Amniotic stem cell (primary cell): ENCODE measurements at places on chromosomes 3 and 15.

DNA sequence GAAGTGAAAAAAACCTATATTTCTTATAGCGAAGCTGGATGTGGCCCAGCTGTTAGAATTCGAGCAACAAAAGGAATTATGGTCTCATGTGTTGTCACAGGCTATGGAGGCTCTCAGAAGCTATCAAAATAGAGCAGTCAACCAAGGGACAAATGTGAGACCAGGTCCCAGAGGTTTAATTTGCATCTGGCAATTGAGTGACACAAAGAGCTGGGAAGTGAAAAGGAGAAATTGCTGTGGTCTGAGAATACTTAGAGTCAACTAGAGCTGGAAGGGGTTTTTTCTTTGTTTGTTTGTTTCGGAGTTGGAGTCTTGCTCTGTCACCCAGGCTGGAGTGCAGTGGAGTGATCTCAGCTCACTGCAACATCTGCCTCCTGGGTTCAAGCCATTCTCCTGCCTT is 61.3 kb upstream of the SMAD3 start:
- DNase-seq = no peak

GRCh38 chr15:29635513-29636098 is 186.7 kb downstream of the TJP1 start:
- no peak for DNase-seq

DNA sequence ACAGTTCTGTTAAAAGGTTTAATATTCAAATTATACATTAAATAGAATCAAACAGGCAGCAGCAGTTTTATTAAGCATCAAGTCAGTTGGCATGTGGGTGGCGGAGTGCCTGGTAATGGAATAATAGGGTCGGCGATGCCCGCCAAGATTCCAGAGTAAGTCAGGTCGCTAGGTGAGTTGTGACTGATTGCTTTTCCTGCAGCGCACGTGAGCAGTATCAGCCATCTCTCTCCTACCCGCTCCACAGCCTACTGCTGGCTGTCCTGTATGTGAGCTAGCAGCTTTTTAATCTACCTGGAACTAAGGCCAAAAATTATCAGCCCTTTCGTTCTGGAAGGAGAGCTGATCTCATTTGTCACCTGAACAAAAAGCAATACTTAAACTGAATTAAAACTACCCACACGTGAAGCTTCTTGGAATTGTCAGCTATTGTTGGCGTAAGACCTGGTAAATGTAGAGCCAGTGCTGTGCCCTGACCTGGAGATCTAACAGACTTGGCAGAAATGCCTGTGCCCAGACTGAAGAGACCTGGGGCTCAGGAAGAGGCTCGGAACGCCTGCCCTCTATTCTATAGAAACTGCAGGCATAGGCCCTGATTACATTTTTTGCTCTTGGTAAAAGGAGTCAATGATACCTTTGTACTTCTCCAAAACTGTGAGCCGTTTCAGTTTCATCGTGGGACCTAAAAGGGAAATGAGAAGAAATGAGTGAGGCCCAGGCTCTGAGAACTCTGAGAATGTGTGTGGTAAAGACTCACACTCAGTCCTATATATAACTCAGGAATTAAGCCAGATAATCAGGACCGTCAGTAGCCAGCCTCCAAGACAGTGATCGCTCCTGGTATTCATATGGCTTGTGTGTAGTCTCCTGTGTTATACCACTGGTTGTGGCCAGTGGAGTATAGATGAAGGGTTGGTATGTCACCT is 21.9 kb downstream of the IDH3A start:
- no peak for DNase-seq

DNA sequence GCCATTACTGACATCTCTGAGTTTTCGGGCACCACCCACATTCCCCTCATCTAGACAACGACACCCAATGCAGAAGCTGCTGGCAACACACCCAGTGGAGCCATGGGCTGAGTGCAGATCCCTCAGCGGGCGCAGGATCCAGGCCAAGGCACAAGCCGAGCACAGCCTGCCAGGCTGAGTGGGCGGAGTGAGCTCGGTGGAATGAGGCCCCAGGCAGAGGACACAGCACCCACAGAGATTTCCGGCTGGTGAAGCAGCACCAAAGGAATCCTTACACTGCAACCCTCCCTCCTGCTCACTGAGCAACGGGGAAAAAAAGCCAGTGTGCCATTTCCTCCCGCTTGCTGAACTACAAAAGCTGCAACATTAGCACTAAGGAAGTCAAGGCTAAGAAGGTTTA is 34.3 kb downstream of the ZMAT3 start:
- peak; percentile 91 for DNase-seq

DNA sequence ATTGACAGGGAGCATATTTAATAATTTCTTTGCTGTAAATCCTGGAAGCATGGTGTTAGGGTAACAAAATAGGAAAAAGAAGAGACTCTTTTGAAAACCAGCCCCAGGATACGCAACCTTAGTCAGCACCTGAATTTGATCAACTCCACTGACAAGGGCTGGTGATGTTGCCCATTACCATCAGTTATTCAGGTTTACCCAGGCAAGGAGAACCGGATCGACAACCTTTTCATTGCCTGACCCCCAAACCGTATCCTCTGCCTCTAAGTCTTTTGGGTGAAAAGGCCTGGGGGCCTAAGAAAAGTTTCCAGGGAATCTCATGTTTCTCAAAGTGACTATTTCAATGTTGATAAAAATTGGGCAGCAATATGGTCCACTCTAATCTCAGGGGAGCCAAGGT is 313.3 kb downstream of the KBTBD8 start:
- no peak for DNase-seq

DNA sequence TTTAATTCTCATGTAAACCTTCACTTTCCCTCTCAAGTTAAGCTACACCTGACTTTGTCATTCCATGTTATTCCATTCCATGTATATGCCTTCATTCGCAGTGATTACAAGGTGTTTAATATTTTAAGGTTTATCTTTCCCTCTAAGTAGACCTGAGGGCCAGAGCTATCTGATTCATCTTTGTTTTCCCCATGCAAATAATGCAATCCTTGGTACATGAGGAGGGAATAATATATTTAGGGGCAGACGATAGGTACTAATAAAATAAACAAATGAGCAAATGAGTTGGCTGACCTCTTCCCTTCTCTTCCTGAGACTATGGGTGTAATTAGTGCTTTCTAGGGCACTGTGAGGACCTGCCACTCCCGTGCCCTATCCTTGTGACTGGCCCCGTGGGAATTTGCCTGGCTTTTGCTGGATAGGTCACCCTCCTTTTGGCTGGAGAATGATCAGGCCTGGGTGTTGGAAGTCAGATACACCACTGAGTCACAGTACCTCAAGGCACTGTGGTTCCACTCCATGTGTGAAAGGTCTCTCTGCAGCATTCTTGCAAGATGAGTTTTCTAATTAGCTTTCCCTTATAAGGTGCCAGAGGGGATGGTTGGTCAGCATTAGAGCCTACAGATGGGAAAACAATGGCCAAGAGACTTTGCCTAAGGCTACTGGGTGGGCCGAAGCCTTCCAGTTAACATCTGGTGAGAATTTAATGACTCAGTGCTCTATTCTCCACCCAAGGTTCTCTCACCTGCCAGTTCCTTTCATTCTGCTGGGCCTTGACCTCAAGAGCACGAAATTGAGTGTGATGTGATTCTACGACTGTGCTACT is 183.2 kb downstream of the P3H2 start:
- DNase-seq = peak; percentile 86

DNA sequence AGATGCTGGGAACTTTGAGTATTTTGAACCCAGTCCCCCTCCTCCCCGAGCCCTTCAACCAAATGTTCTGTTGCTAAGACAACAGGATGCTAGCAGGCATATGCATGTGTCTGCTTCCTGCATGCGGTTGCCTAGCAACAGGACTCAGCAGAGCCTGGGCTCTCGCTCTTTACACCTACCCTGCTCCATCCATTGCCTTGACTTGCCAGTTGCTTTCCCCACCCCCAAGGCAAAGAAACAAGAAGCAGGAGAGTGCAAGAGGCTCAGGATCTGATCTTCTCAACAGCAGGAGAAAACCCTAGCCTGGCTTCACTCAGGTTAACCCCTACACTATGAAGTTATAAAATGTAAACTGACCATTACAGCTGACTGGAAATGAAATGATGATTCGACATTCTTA is 393.0 kb downstream of the IGSF11 start:
- no peak for DNase-seq

GRCh38 chr15:98809273-98809672 is 160.9 kb downstream of the IGF1R start:
- no peak for DNase-seq

- DNase-seq = no peak
These were observed 128.3 kb upstream of the ROBO1 start for GRCh38 chr3:79896086-79896485.

DNA sequence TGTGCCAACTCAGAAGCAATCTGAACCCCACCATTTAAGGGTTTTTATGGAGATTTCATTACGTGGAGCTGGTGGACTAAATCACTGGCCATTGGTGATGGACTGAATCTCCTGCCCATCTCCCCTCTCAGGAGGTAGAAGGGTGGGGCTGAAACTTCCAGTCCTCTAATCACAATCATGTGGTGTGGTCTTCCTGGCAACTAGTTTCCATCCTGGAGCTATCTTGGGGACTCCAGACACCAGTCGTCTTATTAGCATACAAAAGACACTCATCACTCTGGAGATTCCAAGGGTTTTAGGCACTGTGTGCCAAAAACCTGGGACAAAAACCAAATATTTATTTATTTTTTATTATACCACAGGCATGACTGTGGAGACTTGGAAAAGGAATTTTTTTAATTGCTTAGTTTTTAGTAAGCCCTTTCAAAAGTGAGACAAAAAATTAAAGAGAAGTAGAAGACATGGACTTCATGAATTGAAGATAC is 203.6 kb downstream of the WNT5A start:
- DNase-seq = no peak

DNA sequence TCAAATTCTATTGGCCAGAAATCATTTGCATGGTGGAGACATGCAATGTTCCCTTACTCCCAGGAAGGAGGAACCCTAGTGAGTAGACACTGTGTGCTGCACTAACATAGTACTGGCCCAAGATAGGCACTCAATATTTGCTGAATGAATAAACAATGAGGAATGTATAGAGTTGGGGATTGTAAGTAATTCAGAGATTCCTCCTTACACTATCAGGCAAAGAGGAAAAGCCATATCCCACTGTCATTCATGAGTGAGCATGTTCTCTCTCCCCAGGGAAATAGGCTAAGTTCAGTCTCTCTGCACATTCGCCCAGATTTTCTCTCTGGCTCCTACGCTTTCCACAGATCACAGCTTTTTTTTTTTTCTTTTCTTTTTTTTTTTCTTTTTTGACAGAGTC is 154.9 kb upstream of the WNT5A start:
- DNase-seq = no peak

- DNase-seq = no peak
These were observed 14.9 kb downstream of the TBL1XR1 start for GRCh38 chr3:177182352-177182751.
